Stimulated activated CD4-positive, alpha-beta T cell treated with anti-CD3 and anti-CD28 coated beads, Interleukin-12 subunit alpha, Interleukin-12 subunit beta, amount 100 ng/mL, for 4 hours (primary cell): ENCODE measurements at places on chromosomes 13 and 19.

DNA sequence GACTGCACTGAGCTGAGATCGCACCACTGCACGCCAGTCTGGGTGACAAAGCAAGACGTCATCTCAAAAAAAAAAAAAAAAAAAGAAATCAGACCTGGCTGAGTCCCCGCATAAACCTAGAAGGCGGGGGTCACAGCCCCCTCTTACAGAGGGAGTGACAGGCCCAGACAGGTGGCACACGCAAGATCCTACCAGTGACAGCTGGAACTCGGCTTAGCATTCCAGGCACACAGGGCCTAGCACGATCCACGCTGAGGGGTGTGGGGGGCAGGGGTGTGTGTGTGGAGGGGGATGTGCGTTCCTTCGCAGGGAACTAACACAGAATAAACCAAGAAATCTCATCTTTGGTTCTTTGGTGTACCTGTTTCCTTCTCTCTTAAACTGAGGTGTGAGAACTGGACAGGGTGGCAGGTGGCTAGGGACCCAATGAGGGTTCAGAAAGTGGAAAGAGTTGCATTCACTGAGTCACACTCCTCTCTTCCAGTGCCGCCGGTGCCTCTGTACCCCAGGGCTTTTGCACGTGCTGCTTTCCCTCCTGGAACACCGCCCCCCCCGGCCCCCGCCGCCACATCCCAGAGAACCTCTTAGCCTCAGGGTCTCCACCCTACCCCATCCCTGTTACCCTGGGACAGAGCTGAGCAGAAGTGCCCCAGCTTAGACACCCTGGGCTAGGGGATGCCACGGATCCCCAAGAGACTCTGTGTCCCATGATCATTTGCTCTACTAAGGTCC is 5.0 kb downstream of the SGTA start:
- DNase-seq: no peak

DNA sequence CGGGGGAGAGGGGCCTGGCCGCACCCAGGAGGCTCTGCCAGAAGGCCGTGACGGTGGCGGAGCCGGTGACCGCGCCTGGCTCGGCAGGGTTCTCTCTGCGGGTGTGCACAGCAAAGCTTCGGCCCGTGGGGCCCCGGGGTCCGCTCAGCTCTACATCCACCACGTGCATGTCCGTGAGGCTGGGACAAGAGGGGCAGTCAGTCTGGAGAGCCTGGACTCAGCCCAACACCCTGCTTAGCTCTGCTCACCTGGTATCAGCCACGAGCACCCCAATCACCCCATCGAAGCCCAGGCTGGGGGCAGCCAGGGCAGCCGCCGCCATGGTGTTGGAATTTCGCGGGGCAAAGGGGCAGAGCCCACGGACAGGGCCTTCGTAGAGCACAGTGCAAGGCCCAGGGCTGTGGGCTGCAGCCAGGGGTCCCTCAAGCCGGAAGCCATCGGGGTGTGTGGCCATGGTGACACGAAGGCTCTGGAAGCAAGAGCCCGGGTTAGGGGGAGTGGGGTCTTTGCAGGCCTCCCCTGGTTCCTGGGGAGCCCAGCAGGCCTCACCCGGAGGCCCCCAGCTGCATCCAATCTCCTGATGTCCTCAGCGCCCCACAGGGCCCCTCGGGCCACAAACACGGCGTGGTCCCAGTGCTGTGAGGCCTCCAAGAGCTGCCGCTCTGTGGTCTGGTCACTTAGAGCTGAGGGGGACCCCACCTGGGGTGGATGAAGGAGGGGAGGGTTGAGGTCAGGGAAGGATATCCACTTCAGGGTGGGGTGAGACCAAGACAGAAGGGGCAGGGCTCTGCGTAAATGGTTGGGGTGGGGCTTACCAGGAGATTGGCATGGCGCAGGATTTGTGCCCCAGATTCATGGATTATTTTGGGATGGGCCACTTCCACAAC is 1.4 kb downstream of the ASPDH start:
- no peak for DNase-seq

DNA sequence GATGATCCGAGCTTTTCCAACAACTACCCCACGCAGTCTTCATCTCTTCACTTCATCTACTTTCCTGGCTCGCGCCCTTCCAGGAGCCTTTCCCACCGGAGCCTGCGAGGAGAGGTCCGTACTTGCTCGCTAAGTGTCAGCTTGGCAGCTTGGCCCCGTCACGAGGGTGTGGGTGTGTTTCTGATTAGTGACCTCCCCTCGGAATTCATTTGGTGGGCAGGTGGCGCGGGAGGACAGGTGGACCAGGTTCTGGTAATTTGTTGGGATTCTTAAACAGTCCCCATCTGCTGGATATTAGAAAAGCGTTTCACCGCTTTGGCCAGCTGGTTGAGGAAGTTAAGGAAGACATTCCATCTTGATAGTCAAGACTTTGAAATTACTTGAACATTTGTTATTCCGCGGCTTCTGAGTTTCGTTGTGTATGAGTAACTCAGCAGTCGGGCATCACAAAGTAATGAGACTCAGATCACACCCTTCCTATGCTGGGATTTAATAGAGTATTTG is 515 bp downstream of the UFM1 start:
- peak; percentile 53 for DNase-seq

DNA sequence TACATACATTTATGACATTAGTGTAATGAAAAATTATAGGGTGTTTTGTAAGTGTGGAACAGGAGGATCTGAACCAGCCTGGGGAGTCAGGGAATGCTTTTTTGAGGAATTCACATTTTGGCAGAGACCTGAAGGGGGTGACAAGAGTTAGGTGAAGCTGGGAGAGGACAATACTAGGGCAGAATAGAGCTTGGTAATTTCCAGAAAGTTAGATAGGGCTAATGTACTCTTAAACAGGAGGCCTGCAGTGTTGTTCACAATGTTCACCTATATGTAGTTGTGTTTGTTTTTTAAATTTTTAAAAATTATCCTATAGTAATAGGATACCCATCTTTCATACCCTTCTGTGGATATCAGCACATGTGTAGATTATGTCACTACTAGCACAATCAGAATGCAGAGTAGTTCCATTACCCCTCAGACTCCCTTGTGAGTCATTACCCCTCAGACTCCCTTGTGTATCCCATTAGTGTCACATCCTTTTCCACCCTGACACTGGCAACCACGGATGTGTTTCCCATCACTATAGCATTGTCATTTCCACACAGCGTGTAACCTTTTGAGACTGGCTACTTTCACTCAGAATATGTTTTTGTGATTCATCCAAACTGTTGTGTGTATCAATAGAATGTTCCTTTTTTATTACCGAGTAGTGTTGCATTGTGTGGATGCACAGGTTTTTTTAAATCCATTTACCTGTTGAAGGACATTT is 43.1 kb downstream of the PCCA start:
- DNase-seq: peak; percentile 20

DNA sequence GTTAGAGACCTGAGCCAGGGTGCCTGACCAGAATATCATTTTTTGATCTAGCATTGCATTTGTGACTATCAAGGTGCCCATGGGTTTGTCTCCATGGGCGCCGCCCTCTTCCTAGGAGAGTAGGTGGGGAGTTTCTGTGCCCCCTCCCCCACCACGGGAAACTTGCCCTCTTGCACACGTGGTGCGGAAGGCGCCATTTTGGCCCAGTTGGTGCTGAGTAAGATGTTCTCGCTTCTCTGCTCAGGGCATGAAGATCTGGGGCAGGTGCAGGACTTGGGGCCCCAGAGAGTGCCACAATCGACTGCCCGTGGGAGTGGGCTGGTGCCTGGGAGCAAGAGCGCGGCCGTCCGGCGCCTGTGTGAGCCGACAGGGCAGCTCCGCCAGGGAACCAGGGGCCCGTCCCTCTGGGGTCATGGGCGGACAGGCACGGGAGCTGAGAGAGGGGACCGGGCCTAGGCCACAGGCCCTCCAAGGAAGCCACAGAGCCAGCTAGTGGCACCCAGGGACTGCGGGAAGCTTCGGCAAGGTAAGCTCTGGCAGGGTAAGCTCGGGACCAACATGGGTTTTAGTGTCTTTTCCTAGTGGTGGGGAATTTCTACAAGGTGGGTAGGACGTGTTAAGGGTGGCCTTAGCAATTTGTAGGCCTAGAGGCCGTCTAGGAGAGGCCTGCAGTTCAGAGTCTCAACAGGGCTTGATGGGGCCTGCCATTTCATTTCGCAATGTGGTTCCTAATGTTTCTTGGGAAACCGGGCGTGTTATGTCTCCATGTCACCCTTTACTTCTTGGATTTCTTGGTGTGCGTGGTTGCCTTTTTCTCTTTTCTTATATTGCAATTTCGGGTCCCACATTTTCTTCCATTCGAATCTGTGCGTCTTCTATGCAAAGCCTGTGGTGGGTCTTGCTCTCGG is 14.5 kb downstream of the SACS start:
- no peak for DNase-seq

DNA sequence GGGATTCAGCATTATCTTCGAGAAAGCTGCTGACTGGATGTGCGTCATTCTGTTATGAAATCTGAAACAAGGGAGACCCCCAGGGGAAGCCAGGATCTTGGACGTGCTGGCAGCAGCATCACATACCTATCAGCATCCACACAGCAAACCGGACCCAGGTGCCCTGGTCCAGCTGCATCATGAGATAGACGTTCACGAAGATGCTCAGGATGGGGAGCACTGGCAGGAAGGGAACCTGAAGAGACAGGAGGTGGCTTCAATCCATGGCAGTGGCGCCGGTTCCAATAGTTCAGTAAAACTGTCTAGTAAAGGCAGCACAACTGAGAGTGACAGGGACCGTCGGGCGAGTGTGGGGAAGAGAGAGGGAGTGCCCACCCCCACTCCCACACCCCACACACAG is 79.5 kb downstream of the SLC7A1 start:
- no peak for DNase-seq

- DNase-seq: no peak
Measured at GRCh38 chr19:364496-365287, 20.1 kb upstream of the MIER2 start.

DNA sequence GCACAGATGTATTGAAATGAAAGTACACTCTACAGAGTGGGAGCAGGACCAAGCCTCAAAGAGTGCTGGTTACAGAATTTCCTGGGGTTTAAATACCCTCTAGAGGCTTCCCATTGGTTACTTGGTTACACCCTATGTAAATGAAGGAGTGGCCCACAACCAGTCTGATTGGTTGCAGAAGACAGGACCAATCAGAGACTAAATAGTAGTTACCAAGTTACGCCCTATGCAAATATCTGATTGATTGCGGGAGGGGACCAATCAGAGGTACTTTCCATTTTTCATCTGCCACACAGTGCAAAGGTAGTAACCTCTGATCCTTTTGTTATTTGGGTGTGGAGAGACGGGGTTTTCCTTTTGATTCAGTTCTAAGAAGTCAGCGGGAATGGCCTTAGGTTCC is 5.5 kb upstream of the ZFP82 start:
- DNase-seq: no peak

DNA sequence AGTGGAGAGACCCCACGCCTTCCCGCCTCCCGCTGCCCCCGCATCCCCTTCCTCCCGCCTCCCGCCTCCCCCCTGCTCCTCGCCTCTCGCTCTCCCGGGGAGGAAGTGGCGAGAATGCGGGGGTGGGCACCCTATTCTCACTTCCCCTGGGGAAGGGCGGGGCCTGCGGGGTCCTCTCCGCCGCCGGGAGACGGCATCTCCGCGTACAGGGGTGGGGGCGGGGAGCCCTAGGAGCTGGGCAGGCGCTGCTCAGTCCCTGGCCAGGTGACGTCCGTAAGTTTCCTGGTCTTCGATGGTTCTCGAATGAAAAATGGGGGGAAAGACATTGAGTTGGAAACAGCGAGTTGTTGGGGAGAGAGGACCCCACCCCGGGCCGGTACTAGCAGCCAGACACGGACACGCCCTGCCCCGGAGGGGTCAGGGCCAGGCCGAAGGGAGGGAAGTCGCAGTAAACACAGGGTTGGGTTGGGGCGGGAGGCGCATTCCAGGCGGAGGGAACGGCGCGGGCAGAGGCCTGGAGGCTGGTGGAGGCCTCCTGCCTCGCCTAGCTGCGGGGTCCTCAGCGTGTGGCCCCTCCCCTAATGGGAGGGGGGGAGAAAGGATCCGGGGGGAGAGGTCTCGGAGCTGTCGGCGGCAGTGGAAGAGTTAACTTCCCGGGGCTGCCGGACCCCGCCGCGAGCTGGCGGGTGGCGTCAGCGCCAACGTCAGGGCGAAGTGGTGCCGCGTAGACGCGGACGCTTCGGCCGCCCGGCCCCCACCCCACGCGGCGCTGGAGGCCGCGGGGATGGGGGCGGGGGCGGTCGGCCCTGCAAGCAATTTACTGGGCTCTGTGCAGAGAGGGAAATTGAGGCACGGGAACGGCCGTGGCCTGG is 10.4 kb upstream of the JUND start:
- DNase-seq: peak; percentile 74

GRCh38 chr19:51473009-51473707 is 5.2 kb upstream of the CEACAM18 start:
- DNase-seq: peak; percentile 87

DNA sequence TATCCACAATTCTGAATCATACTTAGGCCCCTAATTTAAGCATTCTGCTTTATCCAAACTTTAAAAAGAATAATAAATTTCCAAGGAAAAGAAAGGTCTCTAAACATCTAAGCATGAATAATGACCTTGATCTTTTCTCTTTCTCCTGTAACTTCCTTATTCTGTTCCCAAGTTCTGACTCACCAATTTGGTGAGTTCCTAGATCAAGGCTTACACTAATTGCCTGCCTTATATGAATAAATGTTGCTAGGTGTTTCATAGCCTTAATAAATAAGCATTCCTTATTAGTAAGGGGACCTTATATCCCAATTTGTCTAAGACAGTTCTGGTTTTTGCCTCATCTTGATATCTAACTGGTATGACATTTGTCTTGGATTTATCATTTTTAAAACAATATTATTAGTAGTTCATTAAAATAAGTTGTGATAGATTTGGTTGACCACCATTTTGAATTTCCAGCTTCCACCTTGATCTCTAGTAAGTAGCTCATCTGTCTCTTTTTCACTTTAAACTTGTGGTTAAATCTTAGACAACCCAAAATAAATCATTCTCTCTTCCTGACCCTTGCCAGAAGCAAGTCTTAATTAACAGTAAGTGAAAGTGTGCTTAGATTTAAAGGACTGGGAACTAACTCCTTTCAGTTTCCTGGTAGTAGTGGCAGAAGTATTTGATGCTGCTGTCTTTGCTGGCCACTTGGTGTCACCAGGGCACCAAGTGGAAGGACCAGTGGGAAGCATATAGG is 121.2 kb upstream of the MLNR start:
- DNase-seq: no peak

- DNase-seq: no peak
Measured at GRCh38 chr13:112441226-112441625, 65.1 kb downstream of the SPACA7 start.

- no peak for DNase-seq
Measured at GRCh38 chr13:41696163-41697003, 239.0 kb downstream of the RGCC start.

- no peak for DNase-seq
Measured at GRCh38 chr19:6774821-6775707, 2.6 kb downstream of the VAV1 start.

DNA sequence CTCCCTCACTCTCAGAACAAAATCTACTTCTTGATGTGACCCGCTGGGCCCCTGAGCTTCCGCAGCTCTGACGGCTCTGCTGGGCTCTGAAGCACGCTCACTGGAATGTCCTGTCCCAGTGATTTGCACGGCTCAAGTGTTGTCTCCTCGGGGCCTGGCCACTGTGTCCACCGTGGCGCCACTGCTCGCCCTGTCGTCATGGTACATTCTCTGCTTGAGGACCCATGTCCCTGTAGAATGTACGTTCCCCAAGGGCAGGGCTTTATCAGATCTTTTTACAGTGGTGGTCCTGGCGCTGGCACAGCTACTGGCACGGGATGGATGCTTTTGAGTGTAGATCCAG is 12.1 kb downstream of the KLHL26 start:
- no peak for DNase-seq
